ENCODE measurements at places on chromosomes 6 and 20.

DNA sequence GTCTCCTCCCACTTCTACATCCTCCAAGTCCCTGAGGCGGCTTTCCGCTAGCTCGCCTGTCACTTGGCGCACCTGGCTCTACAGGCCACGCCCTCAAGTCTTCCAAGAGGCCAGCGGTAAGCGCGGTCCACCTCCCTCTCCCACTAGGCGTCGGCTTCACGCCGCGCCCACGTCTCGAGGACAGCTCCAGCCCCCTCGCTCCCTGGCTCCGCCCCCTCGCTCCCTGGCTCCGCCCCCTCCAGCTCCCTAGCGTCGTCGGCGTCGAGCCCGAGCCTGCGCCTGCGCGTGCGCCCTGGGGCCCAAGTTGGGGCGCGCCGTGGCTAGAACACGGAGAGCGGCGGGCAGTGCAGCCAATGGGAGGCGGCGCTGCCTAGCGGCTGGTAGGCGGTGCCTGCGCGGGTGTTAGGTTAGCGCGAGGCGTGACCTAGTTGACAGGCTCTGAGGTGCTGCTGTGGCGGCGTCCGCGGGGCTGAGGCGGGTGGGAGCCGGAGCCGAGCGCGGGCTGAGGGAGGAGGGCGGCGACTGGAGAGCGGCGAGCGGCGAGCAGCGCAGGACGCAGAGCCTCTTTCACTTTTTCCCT, at the start of gene MACROD2:
Gene MACROD2 (plus strand): TSS at position 431 of the 580 bp plus-strand sequence.
- DNase-seq: peak; percentile 43

- no peak for DNase-seq
Observed at GRCh38 chr6:151443911-151444621, 7.9 kb downstream of the RMND1 start.

- DNase-seq: no peak
Observed at GRCh38 chr6:81998432-81998831, 246.0 kb upstream of the TENT5A start.

GRCh38 chr20:17696287-17696686, 3.5 kb upstream of the BANF2 start:
- no peak for DNase-seq

DNA sequence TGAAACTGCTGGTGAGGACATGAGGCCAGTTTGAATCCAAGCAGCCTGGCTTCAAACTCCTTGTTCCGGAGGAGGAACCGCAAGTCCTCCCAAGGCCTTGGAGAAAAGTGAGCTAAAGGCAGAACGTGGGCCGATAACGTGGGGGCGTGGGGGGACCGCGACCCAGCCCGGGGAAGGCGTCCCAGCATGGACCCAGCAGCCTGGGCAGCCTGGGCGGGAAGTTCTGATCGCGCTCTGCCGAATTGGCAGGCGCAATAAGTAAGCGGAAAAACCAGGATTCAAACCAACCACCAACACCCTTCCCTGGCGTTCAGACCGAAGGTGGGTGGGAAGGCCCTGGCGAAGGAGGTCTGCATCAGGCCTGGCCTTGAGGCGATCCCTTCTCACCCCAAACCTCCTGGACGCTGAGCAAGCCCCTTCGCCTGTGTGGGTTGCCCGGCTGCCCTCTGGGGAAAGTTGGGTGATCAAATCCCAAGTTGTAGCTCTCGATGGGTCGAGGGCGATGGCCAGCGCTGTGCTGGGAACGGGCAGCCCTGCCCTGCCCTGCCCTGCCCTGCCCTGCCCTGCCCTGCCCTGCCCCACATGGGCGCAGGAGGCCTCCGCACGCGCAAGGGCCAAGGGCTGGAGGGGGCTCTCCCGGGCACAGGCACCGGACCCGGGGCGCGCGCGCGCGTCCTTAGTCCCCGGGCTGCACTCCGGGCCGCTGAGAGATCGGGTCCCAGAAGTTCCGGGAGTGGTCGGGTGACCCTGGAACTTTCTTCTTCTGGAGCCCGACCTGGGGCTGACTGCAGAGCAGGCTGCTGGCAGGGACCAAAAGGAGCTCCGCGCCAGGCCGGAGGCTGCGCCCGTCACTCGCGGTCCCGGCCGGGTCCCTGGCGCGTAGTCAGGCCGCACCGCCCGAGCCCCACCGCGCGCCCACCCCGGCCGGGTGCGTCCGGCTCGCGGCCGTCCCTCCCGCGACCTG, 637 bp upstream of the SLC22A3 start:
- no peak for DNase-seq

- no peak for DNase-seq
Observed at GRCh38 chr20:33566781-33567603, 77.1 kb downstream of the CBFA2T2 start.

GRCh38 chr6:128519931-128520435, 416 bp downstream of the PTPRK start:
- DNase-seq: peak; percentile 32

- DNase-seq: no peak
Observed at GRCh38 chr6:153958860-153959259, 80.2 kb upstream of the OPRM1 start.

- no peak for DNase-seq
Observed at GRCh38 chr20:48667889-48668413, 159.8 kb downstream of the PREX1 start.

DNA sequence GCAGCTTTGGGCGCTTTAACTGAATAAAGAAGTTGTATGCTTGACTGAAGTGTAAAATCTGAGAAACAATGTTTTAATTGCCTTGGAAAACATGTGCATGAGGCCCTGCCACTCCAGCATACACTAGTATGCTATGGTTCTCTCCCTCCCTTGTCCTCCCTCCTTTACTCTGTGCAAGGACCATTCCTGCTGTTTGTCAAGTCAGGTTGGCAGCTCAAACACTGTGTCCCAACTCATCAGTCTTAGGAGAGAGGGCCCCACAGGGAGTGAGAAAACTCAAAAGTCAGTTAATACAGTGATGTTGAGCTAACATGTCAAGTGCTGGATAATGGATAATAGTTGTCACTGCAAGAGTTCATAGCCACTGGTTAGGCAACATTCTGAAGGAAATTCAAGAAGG, 543.6 kb downstream of the GRIK2 start:
- no peak for DNase-seq

DNA sequence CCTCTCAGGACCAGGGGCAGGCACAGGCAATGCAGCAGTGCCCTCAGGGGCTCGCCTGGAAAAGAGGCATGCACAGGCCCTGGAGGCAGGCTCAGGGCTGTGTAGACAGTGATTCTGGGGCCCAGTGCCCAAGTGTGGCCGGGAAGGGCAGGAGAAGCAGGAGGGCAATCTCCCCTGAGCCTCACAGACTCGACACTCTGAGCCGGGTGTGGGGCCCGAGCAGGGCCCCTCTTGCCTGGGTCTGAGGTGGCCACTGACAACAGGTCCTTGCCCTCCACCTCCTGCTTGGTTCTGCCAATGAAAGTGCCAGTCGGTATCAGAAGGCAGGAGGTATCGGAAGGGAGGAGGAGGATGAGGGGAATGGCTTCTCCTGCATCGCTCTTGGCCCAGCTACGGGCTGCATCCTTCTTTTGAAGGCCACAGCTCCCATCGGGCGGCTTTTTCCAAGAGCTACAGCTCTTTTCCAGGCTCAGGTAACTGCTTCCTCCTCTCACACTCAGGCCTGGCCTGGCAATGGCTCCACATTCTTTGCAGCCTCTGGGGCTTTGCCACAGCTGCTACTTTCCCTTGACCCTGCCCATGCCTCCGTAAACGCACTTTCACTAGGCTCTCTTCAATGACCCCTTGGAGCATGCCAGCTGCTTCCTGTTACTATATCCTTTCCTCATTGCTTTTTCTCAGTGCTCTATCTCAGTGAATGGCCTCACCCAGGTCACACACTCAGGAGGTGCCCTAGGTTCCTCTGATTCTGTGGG, 24.5 kb downstream of the GABRR2 start:
- no peak for DNase-seq

DNA sequence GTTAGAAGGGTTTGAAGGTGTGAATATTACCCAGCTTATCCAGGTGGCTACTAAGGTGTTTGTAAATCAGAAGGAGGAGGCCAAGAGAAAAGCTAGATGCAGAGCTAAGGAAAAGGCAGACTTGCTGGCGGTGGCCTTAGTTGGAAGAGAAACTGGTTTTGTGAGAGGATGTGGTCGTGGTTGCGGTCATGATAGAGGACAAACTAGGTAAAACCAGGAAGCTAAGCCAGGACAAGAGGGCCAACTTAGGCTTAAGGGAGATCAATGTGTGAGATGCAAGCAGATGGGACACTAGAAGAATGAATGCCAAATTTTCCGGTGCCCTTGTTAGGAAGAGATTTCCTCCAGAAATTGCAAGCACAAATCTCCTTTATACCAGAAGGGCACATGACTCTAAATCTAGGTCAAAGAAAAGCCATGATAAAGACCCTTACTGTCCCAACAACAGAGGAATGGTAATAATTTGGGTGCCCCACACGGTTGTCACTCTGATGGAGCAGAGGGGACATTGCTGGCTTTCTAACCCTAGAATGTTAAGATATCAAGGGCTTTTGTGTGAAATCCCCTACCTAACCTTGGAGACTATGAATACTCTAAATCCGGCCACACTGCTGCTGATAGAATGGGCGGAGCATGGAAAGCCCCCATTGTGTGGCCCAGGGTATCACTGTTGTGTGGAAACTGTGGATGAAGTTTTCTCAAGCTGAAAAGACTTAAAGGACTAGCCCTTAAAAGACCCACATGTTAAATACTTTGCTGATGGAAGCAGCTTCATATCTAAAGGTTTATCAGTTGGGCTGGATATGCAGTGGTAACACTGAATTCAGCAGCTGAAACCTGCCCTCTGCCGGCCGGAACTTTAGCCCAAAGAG, 7.8 kb downstream of the IL22RA2 start:
- peak; percentile 46 for DNase-seq

DNA sequence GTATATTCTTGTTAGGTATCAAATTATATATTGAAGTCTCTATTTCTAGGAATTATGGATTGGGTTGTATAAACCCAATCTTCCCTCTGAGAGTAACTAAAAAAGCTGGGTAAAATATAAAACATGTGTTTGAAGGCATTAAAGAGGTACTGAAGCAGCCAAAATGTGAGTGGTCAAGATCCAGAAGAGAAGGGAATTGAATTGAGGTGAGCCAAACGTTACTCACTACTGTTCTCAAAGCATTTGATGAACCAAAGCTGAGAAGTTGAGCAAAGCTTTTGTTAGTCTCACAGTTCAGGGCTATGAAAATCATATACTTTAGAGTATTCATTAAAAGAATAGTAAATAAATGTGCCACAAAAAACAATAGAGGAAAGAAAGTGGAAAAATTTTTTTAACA, 365.8 kb downstream of the BCKDHB start:
- no peak for DNase-seq

DNA sequence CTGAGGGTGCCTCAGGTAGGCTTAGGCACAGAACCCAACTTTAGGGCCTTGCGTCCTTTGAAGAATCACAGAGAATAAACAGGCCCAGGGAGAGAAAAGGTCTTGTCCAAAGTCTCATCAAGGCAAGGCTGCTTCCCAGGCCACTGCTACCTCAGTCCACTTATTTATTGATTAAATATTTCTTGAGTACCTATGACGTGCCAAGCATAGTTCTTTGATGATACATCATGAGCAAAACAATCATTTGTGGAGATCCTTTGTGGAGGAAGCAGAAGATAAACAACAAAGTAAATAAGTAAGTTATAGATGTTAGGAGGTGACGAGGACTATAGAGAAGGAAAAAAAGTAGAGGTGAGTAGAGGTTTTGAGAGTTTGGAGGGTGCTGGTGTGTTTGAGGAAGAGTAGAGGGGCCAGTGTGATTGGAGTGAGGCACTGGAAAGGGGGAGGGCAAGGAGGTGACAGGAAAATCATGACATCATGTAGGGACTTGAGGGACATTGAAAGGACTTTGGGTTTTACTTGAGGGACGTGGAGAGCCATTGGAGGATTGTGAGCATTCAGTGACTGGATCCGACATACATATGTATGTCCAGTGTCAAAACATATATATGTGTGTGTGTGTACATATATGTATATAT, 14.1 kb upstream of the CHMP4B start:
- no peak for DNase-seq

GRCh38 chr6:40723967-40724366, 136.8 kb upstream of the LRFN2 start:
- DNase-seq: no peak

DNA sequence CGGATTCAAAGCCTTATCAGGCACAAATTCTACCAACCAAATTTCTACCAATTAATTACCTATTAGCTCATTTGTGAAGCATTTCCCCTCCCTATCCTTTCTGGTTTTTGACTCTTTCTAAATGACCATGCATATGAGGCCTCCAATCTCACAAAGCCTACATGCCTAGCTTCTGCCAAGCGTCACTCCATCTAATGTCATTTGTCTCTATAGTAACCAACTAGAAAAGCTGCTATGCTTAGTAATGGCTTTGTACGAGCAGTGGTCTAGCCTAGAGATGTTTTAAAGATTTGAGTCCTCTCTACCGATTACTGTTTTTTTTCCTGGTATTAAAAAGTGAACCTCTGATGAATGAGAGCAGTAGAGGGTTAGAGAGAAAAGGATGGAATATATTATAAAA, 4.8 kb upstream of the ASF1A start:
- DNase-seq: peak; percentile 11

- no peak for DNase-seq
Observed at GRCh38 chr6:112149236-112149635, 61.8 kb downstream of the FAM229B start.

GRCh38 chr6:113493991-113494390, 363.2 kb upstream of the MARCKS start:
- no peak for DNase-seq

DNA sequence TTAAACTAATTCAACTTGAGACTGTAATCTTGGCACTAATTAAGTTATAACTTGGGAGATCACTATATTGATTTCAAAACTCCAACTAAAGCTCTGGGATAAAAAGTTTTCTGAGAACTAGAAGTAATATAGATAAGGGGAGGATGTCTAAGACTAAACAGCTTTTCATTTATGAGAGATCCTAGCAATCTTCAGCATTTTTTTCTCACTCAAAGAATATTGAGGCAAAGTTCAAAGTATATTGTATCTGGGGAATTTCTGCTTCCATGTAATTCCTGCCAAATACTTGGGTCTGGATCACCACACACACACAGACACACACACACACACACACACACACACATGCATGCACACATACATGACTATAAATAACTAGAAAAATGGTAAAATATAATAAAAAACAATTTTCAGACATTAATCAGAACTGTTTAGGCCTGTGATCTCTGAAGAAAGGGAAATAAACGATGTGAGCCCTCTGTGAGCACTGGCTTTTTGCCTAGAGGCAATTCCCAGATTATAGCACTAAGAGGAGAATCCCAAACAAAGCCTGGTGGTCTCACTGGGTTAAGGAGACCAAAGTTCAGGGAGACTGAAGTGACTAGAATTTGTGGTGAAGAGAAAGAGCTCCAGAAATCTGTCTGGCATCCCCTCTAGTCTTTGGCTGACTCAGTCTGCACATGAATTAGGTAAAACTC, 92.8 kb downstream of the ADAT2 start:
- no peak for DNase-seq
